ENCODE measurements at places on chromosomes 3 and 15. TPM values are rescaled to one million over a fixed set of nuclear protein-coding genes. Genes with fewer than 3 reads are reported as not detected.

Gene CD96
- 13.7 TPM for total RNA-seq

Gene METTL6
- 8.9 TPM for total RNA-seq

Gene ECE2
- not detected for total RNA-seq

Gene COL6A5
- total RNA-seq, result not detected

DNA sequence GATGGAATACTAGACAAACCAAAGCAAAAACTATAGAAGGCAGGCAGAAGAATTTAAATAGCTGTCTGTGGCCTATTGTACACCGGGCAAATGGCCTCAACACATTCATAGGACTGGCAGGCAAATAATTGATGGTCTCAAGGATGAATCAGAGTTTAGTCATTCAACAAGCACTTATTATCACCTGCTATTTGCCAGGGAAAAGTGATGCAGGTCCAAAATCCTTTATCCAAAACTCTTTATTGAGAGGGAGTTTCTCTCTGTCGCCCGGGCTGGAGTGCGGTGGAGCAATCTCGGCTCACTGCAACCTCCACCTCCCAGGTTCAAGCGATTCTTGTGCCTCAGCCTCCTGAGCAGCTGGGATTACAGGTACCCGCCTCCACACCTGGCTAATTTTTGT, 2.3 kb downstream of the EIF2AK4 start:
- H3K36me3 ChIP-seq, result no peaks in the 10 kb centered on the region
- no peak for DNase-seq
- H3K27ac ChIP-seq, result no peak overlapping the region
- peaks cover 35% of the 10 kb centered on the region for H3K4me1 ChIP-seq
- no peak overlapping the region for H3K4me3 ChIP-seq

GRCh38 chr15:38535491-38536200, 29.0 kb downstream of the RASGRP1 start:
- DNase-seq, result no peak
- H3K4me3 ChIP-seq, result no peak overlapping the region
- H3K36me3 ChIP-seq, result no peaks in the 10 kb centered on the region
- H3K27ac ChIP-seq, result no peak overlapping the region
- H3K27me3 ChIP-seq, result no peaks in the 10 kb centered on the region

DNA sequence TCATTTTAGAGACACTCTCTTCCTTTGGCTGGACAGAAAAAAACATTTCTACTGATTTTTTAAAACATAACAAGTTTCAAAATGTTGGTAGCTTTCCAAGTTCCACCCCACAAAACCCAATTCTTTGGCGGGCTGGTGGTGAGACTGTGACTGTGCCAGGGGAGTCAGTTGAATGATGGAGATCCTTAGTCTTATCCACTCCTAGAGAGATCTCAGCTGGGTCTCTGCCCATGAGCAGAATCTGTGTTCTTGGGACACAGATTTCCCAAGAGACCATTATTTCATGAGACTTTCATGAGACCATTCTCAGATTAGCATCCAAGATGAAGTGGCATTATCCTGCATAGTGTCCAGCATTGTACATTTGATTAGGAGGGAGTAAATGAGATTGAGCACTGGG, 135.1 kb upstream of the NPHP3 start:
- H3K4me1 ChIP-seq, result no peaks in the 10 kb centered on the region
- no peaks in the 10 kb centered on the region for H3K36me3 ChIP-seq
- H3K4me3 ChIP-seq, result no peak overlapping the region
- no peak overlapping the region for H3K27ac ChIP-seq
- H3K27me3 ChIP-seq, result no peaks in the 10 kb centered on the region
- no peak for DNase-seq

GRCh38 chr15:31106495-31107300, 5.2 kb upstream of the TRPM1 start:
- H3K36me3 ChIP-seq, result no peaks in the 10 kb centered on the region
- no peak overlapping the region for H3K27ac ChIP-seq
- no peaks in the 10 kb centered on the region for H3K4me1 ChIP-seq
- no peak for DNase-seq
- H3K27me3 ChIP-seq, result no peaks in the 10 kb centered on the region

DNA sequence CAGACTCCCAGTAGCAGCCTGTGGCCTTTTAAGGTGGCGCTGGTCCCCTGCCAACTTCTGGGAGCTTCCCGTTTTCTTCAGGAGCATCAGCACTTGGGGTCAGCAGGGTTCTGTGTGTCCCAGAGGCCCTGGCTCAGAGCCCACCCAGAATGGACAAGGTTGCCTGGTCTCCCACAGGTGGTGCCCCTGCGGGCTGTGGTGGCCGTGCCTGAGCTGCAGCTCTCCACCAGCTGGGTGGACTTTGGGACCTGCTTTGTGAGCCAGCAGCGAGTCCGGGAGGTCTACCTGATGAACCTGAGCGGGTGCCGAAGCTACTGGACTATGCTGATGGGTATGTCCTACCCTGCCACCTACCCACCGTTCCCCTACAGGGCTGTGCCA, 15.5 kb downstream of the ACAA1 start:
- no peaks in the 10 kb centered on the region for H3K4me1 ChIP-seq
- no peak overlapping the region for H3K4me3 ChIP-seq

DNA sequence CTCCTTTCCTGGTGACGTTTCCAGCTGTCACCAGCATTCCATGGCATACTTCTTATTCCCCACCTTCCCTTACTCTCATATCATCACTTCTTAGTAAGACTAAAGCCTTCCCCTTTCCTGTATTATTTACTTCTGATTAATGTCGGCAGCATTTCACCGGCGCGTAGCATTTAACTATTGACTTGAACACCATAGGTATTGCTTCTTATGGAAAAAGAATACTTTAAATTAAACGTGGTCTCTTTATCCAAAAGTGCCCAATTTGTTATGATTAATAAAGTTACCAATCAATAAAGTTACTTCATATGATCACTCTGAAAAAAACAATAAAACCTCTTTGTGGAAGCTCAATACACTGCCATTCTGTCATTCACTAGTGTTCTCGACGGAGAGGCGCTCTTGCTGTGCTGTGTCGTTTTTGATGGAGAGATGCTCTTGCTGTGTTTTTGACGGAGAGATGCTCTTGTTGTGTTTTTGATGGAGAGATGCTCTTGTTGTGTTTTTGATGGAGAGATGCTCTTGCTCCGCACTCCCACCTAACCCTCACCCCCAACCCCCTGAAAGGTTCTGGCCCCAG, 165.0 kb downstream of the XXYLT1 start:
- no peaks in the 10 kb centered on the region for H3K27me3 ChIP-seq
- DNase-seq, result no peak
- peaks cover 2% of the 10 kb centered on the region for H3K4me1 ChIP-seq
- H3K36me3 ChIP-seq, result no peaks in the 10 kb centered on the region

Data from thoracic aorta (tissue), 2 donors.